ENCODE measurements at places on chromosomes 5 and 9. TPM values are rescaled to one million over a fixed set of nuclear protein-coding genes. Genes with fewer than 3 reads are reported as not detected.

DNA sequence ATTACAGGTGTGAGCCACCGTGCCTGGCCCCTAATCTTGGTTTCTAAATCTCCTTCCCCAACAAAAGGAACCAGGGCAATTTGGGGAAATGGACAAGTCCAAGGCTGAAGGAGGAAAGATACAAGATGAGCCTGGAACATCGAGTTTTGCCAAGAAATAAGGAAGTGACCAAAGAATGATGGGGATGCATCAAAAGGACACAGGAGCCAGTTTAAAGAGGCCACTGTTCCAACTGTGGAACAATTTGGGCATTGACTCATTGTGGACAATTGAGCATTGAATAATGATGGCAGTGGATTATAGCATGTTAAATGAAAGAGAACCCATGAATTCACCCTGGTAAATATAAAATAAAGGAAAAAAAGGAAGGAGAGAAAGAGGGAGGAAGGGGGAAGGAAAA, 47.5 kb downstream of the DUSP1 start:
- no peak for DNase-seq

LPAR1 gene
- 120 TPM for total RNA-seq

- DNase-seq, result no peak
Measured at GRCh38 chr9:13596383-13596970, 317.0 kb upstream of the MPDZ start.

DNA sequence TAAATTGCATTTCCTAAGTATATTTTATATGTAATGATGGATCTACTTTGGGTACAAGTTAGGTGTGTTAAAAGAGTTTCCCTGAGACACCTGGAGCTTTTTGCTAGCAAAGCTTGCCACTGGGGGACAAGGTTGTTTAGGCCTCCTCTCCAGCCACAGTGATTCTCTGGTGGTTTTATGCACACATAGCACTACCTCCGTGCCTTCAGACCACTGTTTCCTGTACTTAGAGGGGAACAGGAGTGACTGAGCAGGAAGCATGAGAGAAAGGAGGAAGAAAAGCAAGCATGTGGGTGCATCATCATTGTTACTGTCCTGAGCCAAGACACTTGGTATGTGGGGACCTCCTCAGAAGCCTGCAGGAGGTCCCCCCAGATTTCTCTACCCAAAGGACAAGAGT, 272.1 kb downstream of the RASEF start:
- no peak for DNase-seq

PCDHB10 gene
- 7.8 TPM for total RNA-seq

GRCh38 chr9:3036333-3036700, 192.4 kb upstream of the PUM3 start:
- DNase-seq, result no peak

GRCh38 chr9:28032268-28032590, 458.9 kb upstream of the C9orf72 start:
- no peak for DNase-seq

GRCh38 chr5:136090319-136090718, 42.3 kb upstream of the SMAD5 start:
- DNase-seq, result no peak

GRCh38 chr5:102753889-102754766, 977 bp upstream of the PAM start:
- DNase-seq, result no peak

GRCh38 chr5:154523709-154524108, 45.7 kb upstream of the HAND1 start:
- DNase-seq, result no peak

RMI1 gene
- 8.2 TPM for total RNA-seq

- DNase-seq, result no peak
Measured at GRCh38 chr9:663541-663940, 178.0 kb upstream of the DMRT1 start.

CDKN2A gene
- total RNA-seq, result 14.3 TPM

GABRA1 gene
- total RNA-seq, result not detected

GRCh38 chr5:75461679-75462078, 49.8 kb downstream of the CERT1 start:
- no peak for DNase-seq

DNA sequence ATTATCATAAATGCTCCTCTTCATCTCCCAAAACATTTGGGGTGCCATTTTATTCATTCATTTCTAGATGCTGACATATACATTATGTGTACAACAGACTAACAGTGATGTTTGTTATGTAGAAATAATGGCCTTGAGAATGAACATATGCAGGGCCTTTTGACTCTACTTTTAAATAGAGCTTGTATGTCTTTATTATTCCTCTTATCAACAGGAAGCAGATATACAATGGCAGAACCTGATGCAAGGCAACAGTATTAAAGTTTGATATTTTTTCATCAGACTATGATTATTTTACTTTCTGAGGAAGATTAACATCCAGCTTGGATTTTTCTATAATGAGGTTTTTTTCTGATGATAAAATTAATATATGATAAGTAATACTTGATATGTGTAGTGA, 44.1 kb downstream of the SNX18 start:
- DNase-seq, result no peak

CDH6 gene
- 792 TPM for total RNA-seq

DNA sequence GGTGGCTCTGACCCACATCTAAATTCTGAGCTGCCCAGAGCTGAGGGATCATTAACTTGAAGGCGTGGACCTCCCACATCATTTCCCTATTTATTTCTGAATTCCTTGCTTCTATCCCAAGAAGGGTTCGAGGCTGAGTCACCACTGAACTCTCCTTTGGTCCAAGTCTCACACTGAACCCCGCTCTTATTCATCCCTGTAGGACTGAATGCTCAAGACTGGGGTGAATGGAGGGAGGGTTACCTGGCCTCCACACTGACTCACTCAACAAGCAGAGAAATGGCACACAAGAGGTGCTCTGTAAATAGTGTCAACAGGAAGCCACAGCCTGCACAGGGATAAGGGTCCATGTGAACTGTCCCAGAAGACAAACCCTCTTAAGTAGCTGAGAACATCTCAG, 79.1 kb upstream of the FSTL4 start:
- no peak for DNase-seq

GRCh38 chr9:78698371-78698770, 401.4 kb downstream of the PSAT1 start:
- no peak for DNase-seq

DNA sequence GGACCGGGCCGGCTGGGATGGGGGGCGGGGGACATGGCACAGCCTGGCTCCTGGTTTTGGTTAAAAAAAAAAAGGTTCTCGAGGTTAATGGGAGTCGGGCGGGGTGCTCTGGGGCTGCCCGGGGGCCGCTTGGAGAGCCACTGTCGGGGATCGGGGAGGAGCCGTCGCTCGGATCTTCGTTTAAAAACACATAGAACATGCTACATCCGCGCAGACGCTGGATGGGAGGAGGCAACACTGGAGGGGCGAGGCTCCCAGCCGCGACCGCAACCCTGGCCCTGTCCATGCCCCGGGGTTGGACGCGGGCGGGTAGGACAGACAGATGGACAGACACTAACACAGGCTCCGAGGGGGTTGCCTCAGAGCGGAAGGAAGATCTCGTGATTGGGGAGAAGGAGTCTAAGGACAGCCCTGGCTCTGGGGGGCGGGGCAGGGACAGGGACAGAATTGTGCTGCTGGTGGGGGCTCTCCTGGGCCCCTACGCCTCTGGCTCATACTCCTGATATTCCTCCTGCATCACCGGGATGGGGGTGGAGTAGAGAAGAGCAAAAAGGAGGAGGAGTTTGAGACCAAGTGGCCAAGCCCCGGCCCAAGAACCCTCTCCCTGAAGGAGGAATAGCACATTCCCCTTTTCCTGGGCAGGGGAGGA, 9.9 kb downstream of the SNCB start:
- DNase-seq, result no peak

STKLD1 gene
- 3.5 TPM for total RNA-seq

- DNase-seq, result peak; percentile 51
Measured at GRCh38 chr5:57171816-57172465, 1.9 kb upstream of the GPBP1 start.

- DNase-seq, result no peak
Measured at GRCh38 chr5:149605354-149605997, 24.2 kb downstream of the ARHGEF37 start.

PLEKHG4B gene
- total RNA-seq, result 3.8 TPM

RNF183 gene
- not detected for total RNA-seq

ADAMTSL1 gene
- total RNA-seq, result 1.5 TPM

DNA sequence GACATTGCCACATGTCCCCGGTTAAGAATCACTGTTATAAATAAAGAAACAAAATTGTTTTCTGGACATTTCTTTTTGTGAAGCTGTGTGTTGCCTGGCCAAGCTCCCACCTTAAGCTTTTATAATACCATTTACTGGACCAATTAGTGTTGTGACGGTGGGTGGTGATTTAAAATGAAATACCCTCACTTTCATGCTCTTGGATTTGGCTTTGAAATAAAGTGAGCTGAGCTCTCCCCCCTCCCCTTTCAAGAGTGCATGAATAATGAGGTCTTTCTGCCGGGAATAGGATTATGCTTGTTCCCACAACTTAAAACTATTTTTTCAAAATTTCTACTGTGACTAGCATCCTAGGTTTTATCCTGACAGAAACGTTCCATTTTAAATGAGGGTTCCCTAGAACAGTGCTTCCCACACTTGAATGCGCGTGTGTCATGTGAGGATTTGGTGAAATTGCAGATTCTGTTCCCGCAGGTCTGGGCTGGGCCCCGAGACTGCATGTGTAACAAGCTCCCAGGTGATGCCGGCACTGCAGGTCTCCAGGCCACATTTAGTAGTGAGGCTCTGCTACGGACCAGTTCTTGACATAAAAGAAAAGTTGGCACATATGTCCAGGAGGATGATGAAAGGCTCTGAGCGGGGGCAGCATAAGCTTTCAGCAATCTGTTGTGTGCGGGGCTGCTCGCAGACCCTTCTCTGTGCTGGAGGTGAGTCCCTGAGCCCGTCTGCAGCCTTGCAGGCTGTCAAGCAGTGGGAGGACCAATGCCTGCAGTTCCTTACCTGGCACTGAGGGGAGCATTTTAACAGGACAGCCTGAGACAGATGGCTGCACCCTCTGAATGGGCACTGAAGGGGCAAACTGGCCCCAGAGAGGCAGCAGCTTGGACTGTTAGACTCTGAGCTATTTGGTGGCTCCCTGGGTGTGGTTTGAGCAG, 24.4 kb downstream of the IQGAP2 start:
- DNase-seq, result no peak

PCDHB5 gene
- total RNA-seq, result 7.5 TPM

Measured in osteocyte (in vitro differentiated cells).